ENCODE measurements at places on chromosomes 5 and 9.

DNA sequence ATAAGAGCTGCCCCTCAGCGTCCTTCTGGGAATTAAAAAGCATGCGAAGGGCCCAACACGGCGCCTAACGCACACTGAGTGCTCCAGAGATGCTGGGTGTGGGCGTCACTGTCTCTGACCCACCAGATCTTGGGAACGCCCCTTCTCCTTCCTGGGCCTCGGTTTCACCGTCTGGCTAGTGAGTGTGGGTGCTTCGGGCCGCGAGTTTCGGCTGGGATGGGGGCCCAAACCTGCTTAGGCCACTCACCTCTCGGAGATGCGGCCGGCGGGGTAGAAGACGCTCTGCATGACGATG is 3.7 kb downstream of the PIP5KL1 start:
- DNase-seq, result no peak

GRCh38 chr5:65098393-65098792 is 329.7 kb downstream of the CWC27 start:
- no peak for DNase-seq

- no peak for DNase-seq
Observed at GRCh38 chr5:73093943-73094342, 26.4 kb upstream of the TMEM171 start.

GRCh38 chr9:93683331-93684134 is 107.1 kb downstream of the PHF2 start:
- DNase-seq, result no peak

DNA sequence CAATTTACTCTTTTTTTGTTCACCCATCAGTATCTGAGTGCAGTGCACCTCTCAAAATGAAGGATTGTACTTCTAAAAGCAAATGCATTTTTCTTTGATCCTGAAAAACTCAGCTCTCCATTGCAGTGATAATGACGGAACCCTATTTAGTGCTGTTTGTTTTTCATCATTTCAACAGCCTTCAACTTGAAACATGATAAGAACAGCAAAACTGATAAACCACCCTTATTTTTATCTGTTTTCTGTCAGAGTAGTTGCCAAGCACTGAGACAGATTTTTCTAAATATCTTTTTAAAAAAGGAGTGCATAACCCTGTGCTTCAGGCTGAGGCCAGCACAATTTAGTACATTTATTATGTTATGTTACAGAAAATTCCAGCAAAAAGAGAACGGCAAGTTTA is 549.8 kb upstream of the DMAC1 start:
- no peak for DNase-seq

GRCh38 chr5:127409246-127409917 is 108.1 kb upstream of the PRRC1 start:
- DNase-seq, result no peak

- no peak for DNase-seq
Observed at GRCh38 chr5:124748687-124749594, 2.5 kb upstream of the ZNF608 start.

DNA sequence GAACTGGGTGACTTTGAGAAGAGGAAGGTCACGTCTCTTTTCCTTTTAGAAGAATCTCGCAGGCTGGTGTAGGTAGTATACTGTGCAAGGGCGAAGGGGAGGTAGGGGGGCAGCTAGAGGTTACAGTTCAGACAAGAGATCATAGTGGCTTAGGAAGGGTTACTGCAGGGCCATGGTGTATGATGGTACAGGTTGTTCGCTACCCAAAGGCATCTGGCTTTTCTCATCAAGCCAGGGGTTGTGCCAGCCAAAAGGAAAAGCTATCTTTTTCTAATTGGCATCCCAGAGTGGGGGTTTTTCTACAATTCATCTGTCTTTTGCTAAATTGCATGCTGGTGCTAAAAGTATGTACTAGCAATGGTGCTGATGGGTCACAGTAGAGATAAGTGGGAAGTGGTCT is 22.8 kb downstream of the MAMDC2 start:
- DNase-seq, result no peak

GRCh38 chr5:4572311-4573100 is 567.6 kb upstream of the ADAMTS16 start:
- no peak for DNase-seq

DNA sequence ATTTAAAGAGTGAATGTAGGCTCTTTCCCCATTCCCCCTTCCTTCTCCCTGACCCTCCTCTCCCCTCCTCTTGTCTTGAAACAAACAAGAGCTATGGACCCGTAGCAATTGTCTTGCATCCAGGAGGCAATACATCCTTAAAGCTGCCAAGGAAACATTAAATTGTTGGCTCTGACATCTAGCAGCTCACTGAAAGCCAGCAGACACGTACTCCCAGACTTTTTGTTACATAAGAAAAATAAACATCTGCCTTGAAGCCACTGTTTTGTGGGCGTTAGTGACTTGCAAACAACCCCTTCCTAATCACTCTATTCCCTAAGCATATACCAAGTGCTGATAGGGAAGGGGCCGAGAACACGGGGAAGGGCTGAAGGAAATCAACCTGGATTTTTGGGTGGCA is 8.6 kb downstream of the SLC45A2 start:
- DNase-seq, result no peak

- DNase-seq, result no peak
Observed at GRCh38 chr9:6230037-6230780, 14.6 kb downstream of the IL33 start.

GRCh38 chr5:148778882-148779281 is 47.5 kb upstream of the ADRB2 start:
- DNase-seq, result no peak

DNA sequence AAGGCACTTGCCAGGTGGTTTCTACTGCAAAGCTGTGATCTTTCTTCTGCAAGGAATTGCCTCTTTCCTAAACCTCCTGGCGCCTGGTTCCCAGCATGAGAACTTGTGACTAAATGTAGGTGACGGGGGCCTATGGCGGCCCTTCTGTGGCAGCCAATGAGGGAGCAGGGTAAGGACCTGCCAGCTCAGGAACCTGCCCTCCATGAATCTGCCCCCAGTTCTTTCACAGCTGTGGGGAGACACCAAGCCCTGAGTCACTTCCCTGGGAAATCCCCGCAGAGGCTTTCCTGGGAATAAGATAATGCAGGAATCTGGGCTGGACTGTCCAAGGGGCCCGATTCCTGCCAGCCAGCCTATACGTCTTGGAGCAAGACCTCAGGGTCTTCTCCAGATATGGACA is 56.7 kb upstream of the CTNNA1 start:
- no peak for DNase-seq

DNA sequence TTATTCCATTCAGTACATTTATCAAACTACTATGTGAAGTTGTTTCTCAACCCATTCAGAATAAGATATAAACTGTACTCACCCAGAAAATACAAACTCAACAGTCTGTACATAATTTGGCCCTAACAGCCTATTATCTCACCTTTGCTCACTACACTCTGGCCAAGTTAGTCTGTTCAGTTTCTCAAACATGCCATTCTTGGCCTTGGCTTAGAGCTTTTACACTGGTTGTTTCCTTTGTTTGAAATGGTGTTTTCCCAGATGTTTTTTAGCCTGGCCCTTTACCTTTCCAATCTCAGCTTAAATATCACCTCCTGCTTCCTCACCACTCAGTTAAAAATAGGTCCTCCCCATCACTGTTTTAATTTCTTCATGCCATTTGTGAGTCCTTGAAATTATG is 13.6 kb downstream of the CDC42SE2 start:
- DNase-seq, result no peak

DNA sequence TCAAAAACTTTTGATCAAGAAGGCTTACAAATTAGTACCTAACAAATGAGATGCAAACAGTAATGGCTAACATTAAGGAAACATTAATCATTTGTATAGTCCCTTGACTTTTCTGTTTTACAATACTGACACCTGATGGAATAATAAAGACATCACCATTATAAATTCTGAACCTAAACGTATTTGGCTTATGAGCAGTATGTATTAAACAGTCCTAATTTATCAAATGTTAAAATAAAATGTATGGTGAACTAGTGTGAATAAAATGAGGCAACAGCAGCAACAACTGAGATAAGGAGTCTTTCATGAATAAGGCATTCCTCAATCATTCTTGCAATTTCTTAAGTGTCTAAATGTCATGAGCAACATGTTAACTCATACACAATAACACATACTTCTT is 6.0 kb downstream of the PUM3 start:
- no peak for DNase-seq

DNA sequence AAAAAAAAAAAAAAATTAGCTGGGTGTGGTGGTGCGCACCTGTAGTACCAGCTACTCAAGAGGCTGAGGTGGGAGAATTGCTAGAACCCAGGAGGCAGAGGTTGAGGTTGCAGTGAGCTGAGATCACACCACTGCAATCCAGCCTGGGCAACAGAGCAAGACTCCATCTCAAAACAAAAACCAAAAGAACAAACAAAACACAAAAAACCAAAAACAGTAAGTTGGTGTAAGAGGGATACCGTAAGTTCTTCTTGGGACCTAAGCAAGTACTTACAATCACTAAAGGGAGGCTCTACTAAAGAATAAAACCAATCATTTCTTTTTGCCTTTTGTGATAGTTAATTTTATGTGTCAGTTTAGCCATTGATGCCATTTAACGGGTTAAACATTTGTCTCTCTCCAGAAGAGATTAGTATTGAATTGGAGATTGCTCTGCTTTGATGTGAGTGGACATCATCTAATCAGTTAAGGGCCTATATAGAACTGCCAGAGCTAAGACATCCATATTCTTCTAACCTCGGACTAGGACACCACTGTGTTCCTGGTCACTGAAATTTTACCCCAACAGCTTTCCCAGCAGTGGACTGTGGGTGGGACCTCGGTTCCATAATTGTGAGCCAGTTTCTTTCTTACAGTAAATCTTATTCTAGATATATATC is 10.5 kb upstream of the ETF1 start:
- DNase-seq, result no peak

DNA sequence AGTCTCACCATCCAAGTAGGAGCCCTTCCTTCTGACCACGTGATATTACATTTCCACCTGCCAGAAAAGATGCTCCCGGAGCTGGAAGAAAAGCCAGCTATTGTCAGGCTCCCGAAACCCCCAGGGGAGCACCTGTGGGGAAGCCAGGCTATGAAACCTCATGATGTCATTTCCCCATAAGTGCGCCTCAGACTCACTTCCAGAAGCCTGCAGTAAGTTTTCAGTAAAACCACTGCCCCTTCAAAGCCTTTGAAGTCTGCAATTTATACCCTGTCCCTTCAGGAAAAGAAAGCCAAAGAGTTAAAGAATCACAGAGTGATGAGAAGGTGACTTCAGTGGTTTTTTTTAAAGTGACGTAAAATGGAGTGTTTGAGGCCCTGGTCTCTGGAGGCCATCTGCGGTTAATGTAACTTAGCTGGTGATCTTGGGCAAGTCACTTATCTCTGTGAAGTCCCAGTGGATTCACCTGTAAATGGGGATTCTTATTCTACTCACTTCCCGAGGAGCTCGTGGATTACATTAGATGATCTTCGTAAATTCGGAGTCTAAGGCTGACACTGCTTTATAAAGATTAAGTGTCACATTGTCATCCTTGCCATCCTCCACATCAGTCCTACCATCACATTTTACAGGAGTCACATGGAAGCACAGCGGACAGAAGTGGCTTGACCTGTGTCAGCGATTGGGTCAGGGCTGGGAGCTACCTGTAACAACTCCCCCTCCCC is 2.6 kb upstream of the SEMA6A start:
- DNase-seq, result no peak

DNA sequence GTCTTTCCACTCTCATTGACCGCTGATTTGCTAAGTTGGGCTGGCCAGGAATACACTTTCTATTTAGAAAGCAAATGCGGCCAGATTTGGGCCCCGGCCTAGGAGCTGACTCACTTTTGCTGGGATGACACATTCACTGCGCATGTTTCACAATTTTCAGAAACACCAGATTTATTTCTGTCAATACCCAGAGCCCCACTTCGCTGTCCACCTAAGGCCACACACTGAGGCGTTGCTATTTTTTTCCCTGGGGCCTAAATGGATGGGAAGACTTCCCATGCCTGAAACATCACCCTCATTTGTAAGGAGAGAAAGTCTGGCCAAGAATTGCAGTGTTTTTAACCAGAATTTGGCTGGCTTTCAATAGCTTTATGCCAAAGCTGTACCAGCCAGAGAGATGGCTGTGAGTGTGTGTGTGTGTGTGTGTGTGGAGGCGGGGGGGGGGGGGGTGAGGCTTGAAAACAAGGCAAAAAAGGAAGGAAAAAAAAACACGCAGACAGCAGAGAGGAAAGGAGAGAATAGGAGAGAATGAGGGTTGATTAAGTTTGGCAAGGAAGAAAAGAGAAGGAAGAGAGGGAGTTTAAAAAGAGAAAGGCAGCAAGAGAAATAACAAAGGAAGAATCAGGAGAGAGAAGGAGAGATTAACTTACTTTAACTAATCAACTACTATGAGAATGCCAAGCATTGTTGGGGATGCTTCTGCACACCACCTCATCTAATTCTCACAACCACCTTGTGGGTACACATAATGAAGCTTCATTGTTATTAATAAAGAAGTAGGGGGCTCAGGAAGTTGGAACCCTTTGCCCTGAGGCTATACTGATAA is 261.4 kb upstream of the KLF4 start:
- no peak for DNase-seq
